Stomach (tissue), 19 donors: ENCODE measurements at places on chromosomes 4 and X.

GRCh38 chrX:120308959-120309872, 2.0 kb downstream of the TMEM255A start:
- DNase-seq, result peak; percentile 65

- DNase-seq, result no peak
These were observed 795.3 kb upstream of the AADAT start for GRCh38 chr4:170884969-170885570.

GRCh38 chrX:3521396-3521795, 174.9 kb upstream of the MXRA5 start:
- DNase-seq, result no peak

- DNase-seq, result no peak
These were observed 867.6 kb upstream of the PCDH7 start for GRCh38 chr4:29852537-29852936.

DNA sequence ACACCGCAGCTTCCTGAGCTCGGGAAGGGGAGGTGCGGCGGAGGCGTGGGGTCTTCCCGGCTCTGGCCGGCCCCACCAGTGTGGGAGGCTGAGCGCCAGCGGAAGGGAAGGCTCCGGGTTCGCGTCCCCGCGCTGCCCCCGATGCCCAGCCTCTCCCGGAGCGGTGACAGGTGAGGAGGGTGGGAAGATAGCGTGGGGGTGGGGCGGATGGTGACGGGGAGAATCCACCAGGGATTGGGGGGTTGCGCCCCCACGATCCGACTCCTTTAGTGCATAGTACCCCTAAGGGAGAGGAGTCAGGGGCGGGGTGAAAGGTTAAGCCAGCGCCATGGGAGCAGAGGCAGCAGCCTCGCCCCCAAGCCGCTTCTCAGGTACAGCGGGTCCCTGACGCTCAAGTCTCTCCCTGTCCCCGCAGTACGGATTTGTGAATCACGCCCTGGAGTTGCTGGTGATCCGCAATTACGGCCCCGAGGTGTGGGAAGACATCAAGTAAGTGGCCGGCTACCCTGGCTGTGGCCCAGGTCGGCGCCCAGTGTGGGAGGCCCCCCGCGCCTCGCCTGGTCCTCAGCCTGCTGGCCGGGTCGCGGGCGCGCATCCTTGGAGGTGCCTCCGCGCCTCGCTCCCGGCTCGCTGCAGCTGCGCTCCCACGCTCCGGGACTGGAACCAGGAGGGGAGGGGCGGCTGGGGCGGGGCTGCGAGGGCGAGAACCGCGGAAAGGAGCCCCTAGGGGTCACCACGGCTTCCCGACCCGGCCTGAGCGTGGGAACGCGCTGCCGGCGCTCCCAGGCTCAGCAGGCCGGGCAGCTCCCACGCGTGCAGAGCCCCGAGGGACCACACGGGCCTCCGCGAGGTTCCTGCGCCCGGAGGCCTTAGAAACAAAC, 791 bp downstream of the GUCY1B1 start:
- DNase-seq, result peak; percentile 25

DNA sequence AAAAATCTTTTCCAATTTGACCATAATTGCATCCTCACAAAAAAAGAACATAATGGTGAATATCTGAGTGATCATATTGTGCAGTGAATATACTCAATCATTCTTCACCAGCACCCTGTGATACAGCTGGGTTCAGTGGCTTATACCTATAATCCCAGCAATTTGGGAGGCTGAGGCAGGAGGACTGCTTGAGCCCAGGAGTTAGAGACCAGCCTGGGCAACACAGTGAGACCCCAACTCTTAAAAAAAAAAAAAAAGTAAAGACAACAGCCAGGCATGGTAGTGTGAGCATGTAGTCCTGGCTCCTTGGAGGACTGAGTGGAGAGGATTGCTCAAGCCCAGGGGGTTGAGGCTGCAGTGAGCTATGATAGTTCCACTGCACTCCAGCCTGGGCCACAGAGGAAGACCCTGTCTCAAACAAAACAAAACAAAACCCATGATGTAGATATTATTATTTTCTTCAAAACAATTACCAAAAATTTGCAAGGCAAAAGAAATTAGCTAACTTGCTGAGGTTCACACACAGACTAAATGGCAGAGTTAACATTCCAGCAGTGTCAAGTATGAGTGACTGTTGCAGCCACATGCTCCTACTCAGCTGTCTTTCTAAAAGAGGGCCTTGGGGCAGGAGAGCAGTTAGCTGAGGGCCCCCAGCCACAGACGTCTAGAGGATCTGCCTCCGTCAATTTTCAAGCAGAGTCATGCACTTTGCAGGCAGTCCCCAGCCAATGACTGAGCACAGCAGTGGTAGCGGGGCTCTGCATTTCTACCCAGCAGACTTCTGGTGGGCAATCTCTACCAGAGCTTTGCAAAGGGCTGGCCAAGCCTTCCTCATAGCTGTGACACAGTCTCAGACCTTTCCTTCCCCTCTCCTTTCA, 33.4 kb downstream of the ADGRA3 start:
- no peak for DNase-seq
